ENCODE measurements at places on chromosomes 4 and X.

DNA sequence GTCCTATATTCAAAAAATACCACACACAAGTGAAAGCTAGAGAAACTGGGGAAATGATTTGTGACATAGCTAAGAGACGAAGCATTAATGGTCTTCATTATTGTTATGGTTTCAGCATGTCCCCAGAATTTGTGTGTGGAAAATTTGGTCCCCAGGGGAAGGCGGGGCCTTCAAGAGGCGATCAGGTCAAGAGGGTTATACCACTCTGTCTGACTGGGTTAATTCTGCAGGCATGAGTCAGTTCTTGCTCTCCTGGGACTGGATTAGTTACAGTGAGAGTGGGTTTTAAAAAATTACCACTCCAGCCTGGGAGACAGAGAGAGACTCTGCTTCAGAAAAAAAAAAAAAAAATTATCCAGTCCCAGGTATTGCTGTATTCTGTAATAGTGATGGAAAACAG, 2.1 kb upstream of the MTNR1A start:
- DNase-seq: no peak

DNA sequence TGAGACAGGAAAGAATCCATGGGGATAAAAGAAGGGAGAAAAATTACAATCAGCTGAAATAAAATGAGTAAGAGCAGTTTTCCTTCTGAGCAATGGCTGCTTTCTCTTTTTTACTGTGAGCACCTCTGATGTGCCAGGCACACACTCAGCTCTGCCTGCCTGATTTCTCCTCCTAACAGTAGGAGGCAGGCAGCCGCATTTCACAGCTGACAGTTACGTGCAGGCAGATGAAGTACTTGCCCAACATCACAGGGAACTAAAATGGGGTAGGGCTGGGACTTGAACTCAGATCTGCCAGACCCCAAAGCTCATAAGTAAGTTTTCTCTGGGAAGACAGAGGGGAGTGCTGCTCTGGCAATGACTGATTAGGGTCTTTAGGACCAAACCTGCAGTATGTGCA, 54.6 kb downstream of the C4orf50 start:
- DNase-seq: no peak

- DNase-seq: no peak
Measured at GRCh38 chr4:107467461-107467860, 252.6 kb downstream of the PAPSS1 start.

DNA sequence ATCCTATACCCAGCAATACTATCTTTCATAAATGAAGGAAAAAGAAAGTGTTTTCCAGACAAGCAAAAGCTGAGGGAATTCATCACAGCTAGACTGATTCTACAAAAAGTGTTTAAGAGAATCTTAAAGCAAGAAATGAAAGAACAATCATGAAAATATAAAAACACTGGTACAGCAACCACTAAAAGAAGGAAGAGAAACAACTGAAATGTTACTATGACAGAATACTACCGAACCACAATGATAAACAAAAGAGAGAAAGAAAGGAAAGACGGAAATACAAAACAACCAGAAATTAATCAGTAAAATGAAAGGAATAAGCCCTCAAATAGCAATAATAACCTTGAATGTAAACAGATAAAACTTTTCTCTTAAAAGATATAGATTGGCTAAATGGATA, 110.8 kb upstream of the AFF2 start:
- no peak for DNase-seq

GRCh38 chrX:120014354-120015130, 62.9 kb downstream of the RHOXF2B start:
- DNase-seq: no peak

DNA sequence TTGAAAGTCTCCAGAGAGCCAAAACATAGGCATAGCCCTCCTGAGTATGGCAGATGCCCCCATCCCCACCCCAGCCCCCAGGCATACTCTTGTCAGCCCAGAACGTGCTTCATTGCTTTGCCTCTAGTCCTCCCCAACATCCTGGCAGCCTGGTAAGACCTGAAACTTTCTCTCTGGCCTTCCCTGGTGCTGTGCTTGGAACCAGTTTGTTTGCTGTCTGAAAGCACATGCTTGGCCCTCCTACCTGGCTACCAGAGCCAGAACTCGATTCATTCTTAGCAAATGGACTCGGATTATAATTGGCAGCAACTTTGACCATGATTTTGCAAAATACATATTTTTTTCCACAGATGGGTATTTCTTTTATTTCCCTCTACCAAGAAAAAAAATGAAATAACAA, 248.1 kb downstream of the USP46 start:
- no peak for DNase-seq

GRCh38 chr4:26299254-26299882, 21.4 kb upstream of the RBPJ start:
- no peak for DNase-seq

GRCh38 chr4:55184600-55185523, 59.5 kb upstream of the KDR start:
- DNase-seq: peak; percentile 3

DNA sequence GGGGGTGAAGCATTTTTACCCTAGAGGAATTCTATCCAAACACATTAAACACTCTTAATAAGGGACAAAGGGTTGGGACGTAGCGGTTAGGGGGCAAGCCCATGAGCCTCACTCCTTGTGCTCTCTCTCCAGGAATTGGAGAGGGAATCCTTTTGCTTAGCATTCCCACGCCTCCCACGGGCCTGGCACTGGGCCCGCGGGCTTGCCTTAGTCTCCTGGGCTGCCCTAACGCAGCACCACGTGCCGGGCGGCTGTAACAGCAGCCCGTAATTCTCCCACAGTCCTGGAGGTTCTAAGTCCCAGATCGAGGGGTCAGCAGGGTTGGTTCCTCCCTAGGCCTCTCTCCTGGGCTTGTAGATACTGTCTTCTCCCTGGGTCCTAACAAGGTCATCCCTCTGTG, 67.5 kb downstream of the TBL1X start:
- no peak for DNase-seq

- DNase-seq: no peak
Measured at GRCh38 chr4:169286562-169287301, 16.0 kb upstream of the SH3RF1 start.

DNA sequence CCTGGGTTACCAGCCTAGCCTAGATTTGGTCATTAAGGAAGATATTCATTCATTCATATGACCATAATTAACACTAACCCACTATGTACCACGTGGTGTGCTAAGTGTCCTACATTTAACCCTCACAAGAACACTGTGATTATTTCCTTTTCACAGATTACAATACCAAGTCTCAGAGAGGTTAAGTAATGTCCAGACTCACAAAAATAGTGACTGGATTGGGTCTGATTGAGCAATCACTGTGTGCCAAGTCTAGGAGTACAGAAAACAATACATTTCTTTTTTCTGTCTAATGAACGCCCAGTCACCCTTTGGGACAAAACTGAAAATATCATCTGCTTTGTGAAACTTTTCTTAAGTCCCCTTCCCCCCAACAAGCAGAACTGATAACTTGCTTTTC, 7.6 kb upstream of the DLG3 start:
- DNase-seq: no peak

- DNase-seq: no peak
Measured at GRCh38 chr4:8202108-8203051, 3.3 kb downstream of the SH3TC1 start.

DNA sequence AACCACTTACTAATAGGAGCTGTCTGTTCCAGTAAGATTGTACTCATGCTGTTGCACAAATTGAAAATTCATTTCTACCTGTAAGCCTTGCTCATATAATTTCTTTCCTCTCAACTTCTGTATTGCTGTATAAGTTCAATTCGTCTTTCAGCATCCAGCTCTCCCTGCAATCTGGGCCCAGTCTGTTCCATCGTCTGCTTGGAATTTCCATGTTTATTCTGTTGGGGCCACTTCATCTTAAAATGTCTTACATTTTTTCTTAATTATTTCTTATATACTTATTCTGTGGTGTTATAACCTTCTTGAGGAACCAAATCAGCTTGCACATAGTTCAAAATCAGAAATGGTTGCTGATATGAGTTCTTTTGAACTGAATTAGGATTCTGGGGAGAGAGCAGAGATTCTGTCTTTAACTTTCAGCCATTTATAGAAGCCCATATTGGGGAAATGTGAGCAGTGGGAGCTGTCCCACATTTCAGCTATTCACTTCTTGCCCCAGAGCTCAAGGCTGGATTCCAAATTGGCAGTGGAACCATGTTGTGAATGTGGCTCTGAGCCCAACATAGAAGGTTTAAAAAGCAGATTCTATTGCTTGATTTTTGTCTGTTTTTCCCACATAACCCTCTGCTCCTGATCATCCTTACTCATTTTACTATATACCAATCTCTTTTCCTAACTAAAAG, 291.9 kb downstream of the BMPR1B start:
- no peak for DNase-seq

DNA sequence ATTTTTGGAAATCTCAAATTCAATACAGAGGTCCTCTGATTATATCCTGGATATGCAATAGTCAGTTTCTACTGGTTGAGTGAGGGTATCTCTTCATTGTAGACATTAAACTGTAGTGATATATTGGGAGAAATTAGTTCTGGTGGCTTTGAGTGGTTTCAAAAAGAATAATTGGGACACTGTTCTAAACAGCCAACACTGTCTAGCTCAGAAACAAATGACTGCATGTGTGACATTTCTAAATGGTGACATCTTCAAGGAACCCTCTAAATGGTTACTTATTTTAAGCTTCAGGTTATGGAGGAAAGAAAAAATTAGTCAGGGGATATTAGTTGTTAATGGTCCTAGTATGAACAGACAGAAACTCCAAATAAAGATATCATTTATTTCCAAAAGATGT, 186.2 kb downstream of the LARP7 start:
- no peak for DNase-seq

DNA sequence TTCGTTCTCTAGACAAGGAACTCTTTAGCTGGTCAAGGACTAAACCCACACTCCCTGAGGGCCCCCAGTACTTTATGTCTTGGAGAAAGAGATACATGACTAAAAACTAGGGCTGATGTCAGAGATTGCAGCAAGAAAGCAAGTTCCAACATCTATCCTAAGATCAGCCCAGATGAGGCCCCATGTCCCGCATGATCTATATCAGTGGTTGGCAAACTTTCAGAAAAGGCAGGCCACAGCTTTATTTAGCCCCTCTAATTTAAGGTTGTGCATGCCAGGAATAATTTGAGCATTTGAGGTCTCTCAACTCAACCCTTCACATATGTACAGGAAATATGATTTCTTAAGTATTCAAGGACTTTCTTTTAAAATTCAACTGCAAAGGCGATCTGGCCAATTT, 44.1 kb upstream of the FRMD7 start:
- no peak for DNase-seq

Data from activated CD4-positive, alpha-beta T cell treated with anti-CD3 and anti-CD28 coated beads for 24 hours (primary cell).